A549 treated with Mapracorat at 1 μM for 4 hours (cell line): ENCODE measurements at places on chromosomes 5 and 9. TPM values are rescaled to one million over a fixed set of nuclear protein-coding genes. Genes with fewer than 3 reads are reported as not detected.

The CTXN3 gene
- total RNA-seq, result not detected in 5 replicates

The RNF183 gene
- 0.08 TPM in 1 of 5 replicates, not detected in the others for total RNA-seq

The NRG2 gene
- total RNA-seq, result 1.6 to 2.4 TPM (median 2.0 TPM) in 5 replicates

The PCDHB3 gene
- 8.7 TPM in 1 of 5 replicates, not detected in the others for total RNA-seq

The FAM169A gene
- total RNA-seq, result 3.7 to 6.9 TPM (median 6.0 TPM) in 5 replicates

The ESM1 gene
- total RNA-seq, result not detected in 5 replicates

The EPB41L4B gene
- 16.8 to 18.8 TPM (median 17.8 TPM) in 5 replicates for total RNA-seq

The ENHO gene
- 1.2 to 2.9 TPM (median 2.3 TPM) in 5 replicates for total RNA-seq

The SPATA31D4 gene
- total RNA-seq, result not detected in 5 replicates

The PNPLA7 gene
- total RNA-seq, result 0.59 to 0.87 TPM (median 0.86 TPM) in 5 replicates

The THBS4 gene
- 0.04 to 0.17 TPM (median 0.13 TPM) in 4 of 5 replicates, not detected in the other for total RNA-seq

The CCL21 gene
- total RNA-seq, result not detected in 5 replicates

The SPATA31C1 gene
- not detected in 5 replicates for total RNA-seq

The FBP1 gene
- total RNA-seq, result 0.13 TPM in 1 of 5 replicates, not detected in the others

The FGF10 gene
- not detected in 5 replicates for total RNA-seq

The CDKN2A gene
- total RNA-seq, result not detected in 5 replicates

The PAPPA gene
- 22.7 to 35.0 TPM (median 30.6 TPM) in 5 replicates for total RNA-seq

The PCDHB6 gene
- total RNA-seq, result 0.79 to 1.1 TPM (median 0.90 TPM) in 5 replicates

The OLFM1 gene
- 8.5 to 10.7 TPM (median 10.2 TPM) in 5 replicates for total RNA-seq

The ZNF608 gene
- 0.48 to 1.0 TPM (median 0.91 TPM) in 5 replicates for total RNA-seq

The RASEF gene
- 6.0 to 8.1 TPM (median 7.4 TPM) in 5 replicates for total RNA-seq

The SPINK6 gene
- 0.45 to 1.1 TPM (median 0.57 TPM) in 5 replicates for total RNA-seq

The ARID3C gene
- total RNA-seq, result 0.09 to 0.39 TPM (median 0.17 TPM) in 5 replicates

The NDUFS6 gene
- total RNA-seq, result 104 to 125 TPM (median 116 TPM) in 5 replicates

The PCDHB9 gene
- 0.03 to 0.26 TPM (median 0.05 TPM) in 3 of 5 replicates, not detected in the others for total RNA-seq

The PLAA gene
- 29.0 to 34.8 TPM (median 33.2 TPM) in 5 replicates for total RNA-seq

The FGF18 gene
- 1.2 to 1.5 TPM (median 1.2 TPM) in 5 replicates for total RNA-seq

The CDKN2B-AS1 gene
- not detected in 5 replicates for total RNA-seq
